Prostate gland (tissue), 2 donors: ENCODE measurements at places on chromosomes 1 and 21. TPM values are rescaled to one million over a fixed set of nuclear protein-coding genes. Genes with fewer than 3 reads are reported as not detected.

NGF gene
- 1.4 TPM for total RNA-seq

FNDC7 gene
- total RNA-seq, result 3.3 TPM

PPIAL4G gene
- not detected for total RNA-seq

CLCNKA gene
- total RNA-seq, result 0.41 TPM

FCGR3A gene
- 6.9 TPM for total RNA-seq

RAP1GAP gene
- total RNA-seq, result 22.9 TPM

ADCY10 gene
- total RNA-seq, result 1.4 TPM

F13B gene
- not detected for total RNA-seq

CRNN gene
- 0.62 TPM for total RNA-seq

ESRRG gene
- 4.1 TPM for total RNA-seq
